CD4-positive, alpha-beta T cell treated with Interleukin-12 subunit alpha and Interleukin-12 subunit beta, for 1 hour (primary cell): ENCODE measurements at places on chromosomes 6 and 20.

GRCh38 chr20:39453890-39454289, 491.7 kb downstream of the DHX35 start:
- no peak for DNase-seq

GRCh38 chr20:44231713-44232468, 15.2 kb upstream of the GDAP1L1 start:
- DNase-seq: no peak

DNA sequence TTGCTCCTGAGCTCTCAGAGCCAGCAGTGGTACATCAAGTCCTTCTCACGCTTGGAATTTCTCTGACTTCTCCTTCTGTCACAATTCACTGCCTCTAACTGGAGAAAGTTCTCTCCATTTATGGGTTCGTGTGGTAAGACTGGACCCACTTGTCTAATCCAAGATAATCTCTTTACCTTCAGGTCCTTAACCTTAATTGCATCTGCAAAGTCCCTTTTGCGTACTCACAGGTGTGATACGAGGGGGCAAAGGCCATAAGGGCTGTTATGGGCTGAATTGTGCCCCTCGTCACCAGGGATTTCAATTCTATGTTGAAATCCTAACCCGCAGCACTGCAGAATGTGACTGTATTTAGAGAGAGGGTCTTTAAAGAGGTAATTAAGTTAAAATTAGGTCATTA, 27.5 kb upstream of the TBC1D22B start:
- DNase-seq: no peak

DNA sequence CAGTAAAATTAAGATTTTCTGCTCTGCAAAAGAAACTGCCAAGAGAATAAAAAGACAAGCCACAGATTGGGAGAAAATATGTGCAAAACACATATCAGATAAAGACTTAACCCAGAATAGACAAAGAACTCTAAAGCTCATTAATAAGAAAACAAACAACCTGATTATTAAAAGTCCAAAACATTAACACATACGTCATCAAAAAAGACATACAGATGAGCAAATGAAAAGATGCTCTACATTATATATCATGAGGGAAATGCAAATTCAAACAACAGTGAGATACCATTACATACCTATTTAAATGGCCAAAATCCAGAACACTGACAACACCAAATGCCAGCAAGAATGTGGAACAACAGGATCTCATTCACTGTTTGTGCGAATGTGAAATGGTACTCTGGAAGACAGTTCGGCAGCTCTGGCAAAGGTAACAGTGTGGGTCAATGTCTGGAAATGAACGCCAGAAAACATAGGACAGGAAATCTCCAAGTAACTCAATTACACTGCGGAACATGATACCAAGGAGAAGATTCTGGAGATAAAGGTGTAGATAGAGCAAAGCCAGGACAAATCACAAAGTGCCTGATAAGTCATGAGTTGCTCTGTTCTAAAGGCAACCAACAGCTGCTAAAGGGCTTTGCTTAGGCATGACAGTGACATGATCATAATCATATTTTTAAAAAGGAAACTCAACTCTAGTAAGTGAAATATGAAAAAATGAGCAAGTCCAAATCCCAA, 96.8 kb downstream of the PDE10A start:
- DNase-seq: no peak

GRCh38 chr6:129776542-129777330, 66.8 kb upstream of the ARHGAP18 start:
- DNase-seq: no peak

GRCh38 chr6:107641500-107641941, 151.6 kb downstream of the SOBP start:
- DNase-seq: no peak

- DNase-seq: no peak
Observed at GRCh38 chr20:58565461-58566175, 50.4 kb upstream of the APCDD1L start.

GRCh38 chr6:37254881-37255280, 2.7 kb upstream of the TBC1D22B start:
- DNase-seq: no peak

GRCh38 chr6:12504325-12504966, 212.1 kb upstream of the PHACTR1 start:
- DNase-seq: no peak

DNA sequence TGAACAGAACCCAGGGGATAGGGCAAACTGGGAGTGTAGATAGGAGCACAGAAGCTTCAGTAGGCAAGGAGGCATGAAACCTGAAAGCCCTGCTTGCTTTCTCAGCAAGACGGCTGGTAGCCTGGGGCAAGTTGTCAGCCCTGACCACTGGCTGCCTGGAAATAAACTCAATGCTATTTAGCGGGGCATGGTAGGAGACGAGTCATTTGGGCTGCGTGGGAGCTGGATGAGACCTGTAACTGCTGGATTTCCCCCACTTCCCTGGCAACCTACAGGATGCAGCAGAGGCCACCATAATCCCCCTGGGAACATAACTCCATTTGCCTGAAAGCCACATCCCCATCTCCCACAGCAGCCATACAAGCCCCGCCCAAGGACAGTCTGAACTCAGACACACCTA, 332.6 kb upstream of the TBX18 start:
- DNase-seq: no peak

- no peak for DNase-seq
Observed at GRCh38 chr6:4344317-4344899, 209.0 kb upstream of the ECI2 start.

DNA sequence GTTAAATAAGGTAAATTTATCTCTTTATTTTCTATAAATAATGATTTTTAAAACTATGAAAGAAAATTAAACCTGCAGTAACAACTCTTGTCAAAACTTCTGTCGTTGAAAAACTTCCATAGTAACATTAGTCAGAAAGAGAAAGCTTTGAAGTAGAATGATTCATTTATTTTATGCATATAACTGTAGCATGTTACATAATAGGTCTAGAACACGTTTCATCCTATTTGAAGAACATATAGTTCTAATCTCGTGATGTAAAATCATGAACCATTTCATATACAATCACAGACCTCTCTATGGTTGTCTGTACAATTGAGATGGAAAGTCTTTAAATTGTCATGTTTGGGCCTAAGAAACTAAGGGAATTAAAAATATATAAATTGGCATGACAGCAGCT, 61.3 kb upstream of the MYLIP start:
- no peak for DNase-seq

DNA sequence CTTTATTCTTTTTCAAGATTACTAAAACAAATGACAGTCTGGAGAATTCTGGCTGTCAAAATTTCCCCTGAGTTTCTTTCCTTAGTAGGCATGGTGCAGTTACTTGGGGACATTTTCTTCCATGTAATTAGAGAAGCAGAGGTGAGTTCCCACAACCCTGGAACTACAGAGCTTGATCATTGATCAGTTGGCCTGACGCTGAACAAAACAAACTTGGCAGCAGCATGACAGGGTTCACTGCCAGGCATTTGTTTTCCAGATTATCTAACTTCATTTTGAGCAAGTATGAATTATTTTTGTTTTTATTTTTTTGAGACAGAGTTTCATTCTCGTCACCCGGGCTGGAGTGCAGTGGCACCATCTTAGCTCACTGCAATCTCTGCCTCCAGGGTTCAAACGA, 22.6 kb downstream of the IYD start:
- no peak for DNase-seq

GRCh38 chr6:46748940-46749503, 2.3 kb downstream of the ANKRD66 start:
- no peak for DNase-seq

DNA sequence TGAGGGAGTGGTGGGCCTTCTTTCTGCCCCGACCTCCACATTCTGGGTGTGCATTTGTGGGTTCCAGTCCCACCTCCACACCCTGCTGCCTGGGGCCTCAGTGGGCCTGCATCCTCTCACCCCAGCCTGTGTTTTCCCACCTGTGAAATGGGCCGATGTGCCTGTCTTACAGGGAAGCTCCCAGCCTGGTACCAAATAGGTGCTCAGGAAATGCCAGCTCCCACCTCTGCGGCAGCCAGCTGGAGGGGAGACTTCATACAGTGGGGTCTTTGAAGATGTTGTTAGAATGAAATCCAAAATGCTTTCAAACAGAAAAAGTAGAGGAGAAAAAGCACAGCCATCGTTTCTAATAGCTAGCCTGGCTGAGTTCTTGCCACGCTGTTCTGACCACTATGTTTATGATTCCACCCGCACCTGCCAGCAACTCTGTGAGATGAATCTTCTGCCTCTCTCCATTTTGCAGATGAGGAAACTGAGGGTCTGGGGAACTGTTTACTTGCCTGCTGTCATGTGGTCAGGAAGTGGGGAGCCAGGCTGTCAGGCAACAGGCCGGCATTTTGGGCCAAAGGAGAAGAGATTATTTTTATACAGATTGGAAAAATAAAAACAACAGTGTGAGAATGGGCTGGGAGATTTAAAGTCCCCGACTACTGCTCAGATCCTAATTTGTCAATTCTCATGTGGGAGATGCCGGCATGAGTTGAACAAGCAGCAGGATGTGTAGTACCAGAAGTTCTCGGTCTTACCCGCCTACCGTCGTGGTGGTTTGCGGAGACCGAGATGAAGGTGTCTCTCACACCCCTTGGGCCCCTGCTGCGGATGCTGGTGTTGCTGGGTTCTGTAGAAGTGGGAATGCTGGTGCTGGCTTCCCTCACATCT, 4.6 kb downstream of the TMEM181 start:
- peak; percentile 48 for DNase-seq

GRCh38 chr6:163181666-163182180, 232.8 kb upstream of the QKI start:
- no peak for DNase-seq

DNA sequence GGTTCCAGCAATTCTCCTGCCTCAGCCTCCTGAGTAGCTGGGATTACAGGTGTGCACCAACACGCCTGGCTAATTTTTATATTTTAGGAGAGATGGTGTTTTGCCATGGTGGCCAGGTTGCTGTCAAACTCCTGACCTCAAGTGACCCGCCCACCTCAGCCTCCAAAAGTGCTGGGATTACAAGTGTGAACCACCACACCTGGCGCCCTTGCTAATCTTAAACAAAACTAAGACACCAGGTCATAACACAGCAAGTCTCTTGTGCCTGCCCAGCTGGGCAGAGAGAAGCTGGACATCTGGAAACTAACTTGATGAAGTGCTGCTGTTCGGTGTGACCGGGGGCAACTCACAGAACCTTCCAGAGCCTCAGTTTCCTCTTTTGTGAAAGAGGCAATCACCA, 68.0 kb downstream of the PPP1R3G start:
- DNase-seq: no peak

GRCh38 chr20:10578607-10579006, 95.2 kb downstream of the JAG1 start:
- DNase-seq: no peak

GRCh38 chr6:410555-411395, 19.2 kb downstream of the IRF4 start:
- no peak for DNase-seq

- DNase-seq: no peak
Observed at GRCh38 chr20:63149531-63150192, 66.3 kb downstream of the YTHDF1 start.

DNA sequence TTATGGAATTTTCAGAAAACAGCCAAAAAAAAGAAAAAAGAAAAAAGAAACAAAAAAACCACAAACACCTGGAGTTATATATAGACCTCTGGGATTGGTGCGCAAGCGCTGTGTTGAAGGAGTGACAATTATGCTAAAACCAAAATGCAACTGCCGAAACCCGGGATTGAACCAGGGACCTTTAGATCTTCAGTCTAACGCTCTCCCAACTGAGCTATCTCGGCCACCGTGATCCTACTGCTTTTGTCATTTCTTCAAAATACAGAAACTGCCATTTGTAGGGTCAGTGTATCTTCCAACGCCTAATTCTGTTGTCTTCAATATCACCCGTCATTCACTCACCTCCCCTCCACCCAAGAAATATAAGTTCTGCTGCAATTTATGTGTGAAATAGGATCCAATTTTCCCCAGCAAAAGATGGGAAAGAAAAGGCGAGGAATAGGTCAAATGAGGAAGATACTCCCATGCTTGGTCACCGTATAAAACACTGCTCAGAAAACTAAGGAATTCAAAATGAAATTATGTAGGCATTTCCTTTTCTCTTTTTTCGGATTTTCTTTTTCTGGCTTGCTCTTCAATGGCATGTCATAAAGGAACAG, 116.0 kb downstream of the TRIM27 start:
- DNase-seq: no peak

GRCh38 chr6:14232889-14233288, 115.3 kb downstream of the CD83 start:
- DNase-seq: no peak

- DNase-seq: no peak
Observed at GRCh38 chr6:142045380-142046278, 87.1 kb upstream of the GJE1 start.

DNA sequence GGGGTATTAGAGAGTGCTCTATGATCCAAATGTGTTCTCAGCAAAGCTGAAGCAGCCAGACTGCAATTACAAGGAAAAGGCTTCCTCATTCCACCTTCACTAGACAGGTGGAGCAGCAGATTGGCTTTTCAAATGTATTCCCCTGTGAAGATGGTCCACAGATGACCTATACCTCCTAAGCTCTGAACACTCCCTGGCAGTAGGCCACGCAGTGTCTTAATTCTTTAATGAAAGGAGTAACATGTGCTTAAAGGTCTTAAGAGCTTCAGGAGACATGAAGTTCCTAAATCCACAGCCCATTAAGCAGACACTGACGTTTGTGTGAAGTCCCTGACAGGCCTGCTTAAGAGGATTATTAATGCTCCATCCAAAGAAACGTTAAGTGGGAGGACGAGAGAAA, 138.9 kb upstream of the NUP153 start:
- DNase-seq: no peak

- DNase-seq: no peak
Observed at GRCh38 chr20:63693733-63694583, 2.5 kb upstream of the TNFRSF6B start.

DNA sequence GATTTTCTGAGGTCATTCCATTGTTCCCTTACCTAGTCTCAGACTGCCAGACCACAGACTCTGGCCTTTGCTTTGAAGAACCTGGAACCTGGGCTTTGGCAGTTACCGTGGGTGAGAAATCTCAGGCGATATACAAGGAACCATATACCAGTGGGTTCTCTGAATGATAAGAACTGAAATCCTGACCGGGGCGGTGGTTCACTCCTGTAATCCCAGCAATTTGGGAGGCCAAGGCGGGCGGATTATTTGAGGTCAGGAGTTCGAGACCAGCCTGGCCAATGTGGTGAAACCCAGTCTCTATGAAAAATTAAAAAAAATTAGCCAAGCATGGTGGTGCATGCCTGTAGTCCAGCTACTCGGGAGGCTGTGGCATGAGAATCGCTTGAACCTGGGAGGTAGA, 14.3 kb upstream of the SGK2 start:
- no peak for DNase-seq

GRCh38 chr6:135722679-135723078, 128.8 kb upstream of the PDE7B start:
- DNase-seq: no peak

- no peak for DNase-seq
Observed at GRCh38 chr6:117270055-117270842, 4.9 kb downstream of the VGLL2 start.

DNA sequence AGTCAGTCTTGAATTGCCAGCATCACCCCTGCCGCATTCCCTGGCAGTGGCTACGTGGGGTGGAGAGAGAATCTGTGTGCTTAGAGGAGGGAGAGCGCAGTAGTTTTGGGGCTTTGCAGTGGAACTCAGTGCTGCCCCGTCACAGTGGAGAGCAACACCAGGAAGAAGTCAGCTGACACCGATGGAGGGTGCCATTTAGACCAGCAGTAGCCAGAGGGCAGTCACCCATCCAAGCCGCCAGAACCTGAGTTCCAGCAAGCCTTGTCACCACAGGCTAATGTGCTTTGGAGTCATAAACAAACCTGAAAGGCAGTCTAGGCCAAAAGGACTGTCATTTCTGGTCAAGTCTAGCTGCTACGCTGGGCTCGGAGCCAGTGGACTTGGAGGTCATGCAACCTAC, 22.0 kb upstream of the PERP start:
- no peak for DNase-seq
